ENCODE measurements at places on chromosomes 4 and X.

DNA sequence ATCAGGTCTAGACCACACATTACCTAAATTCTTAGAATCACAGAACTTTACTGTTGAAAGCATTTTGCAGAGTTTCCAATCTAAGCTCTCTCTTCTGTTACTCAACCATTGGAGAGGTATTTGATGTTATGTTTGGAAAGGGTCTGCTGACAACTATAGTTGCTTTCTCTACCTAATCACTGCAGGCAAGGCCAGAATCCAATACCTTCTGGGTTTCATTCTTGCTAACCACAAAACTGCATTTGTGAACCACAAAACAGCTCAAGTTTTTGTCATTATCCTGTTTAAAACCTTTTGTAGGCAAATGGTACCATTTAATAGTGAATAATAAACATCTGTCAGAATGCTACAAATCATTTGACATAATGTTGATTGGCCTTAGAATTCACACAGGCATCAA, 380.1 kb downstream of the GASK1B start:
- DNase-seq, result no peak

GRCh38 chr4:73315091-73315490, 56.5 kb upstream of the ANKRD17 start:
- DNase-seq, result no peak

DNA sequence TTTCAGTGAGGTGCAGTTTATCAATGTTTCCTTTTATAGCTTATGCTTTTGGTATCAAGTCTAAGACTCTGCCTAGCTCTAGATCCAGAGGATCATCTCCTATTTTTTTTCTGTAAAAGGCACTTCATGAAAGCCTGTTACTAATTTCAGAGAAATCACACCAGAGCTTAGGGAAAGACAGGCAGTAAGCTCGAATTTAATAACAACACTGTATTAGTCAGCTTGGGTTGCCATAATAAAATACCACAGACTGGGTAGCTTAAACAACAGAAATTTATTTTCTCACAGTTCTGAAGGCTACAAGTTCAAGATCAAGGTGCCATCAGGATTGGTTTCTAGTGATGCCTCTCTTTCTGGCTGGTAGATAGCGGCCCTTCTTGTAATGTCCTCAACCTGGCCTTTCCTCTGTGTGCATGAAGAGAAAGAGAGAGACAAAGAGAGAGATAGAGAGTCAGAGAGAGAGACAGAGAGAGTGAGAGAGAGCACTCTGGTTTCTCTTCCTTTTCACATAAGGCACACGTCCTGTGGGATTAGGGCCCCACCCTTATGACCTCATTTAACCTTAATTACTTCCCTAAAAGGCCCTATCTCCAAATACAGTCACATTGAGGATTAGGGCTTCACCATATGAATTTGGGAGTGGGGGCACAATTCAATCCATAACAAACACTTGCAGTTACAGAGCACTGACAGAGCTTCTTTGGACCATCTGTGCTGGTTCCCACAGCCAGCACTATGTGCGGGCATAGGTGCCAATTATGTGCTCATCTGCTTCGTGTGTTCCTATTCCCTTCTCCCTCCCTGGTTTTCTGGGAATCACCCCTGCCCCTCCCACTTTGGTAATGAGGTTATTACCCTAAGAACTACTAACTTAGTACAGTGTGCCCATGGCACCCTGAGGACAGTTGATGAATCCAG, 114.8 kb upstream of the MED14 start:
- no peak for DNase-seq

DNA sequence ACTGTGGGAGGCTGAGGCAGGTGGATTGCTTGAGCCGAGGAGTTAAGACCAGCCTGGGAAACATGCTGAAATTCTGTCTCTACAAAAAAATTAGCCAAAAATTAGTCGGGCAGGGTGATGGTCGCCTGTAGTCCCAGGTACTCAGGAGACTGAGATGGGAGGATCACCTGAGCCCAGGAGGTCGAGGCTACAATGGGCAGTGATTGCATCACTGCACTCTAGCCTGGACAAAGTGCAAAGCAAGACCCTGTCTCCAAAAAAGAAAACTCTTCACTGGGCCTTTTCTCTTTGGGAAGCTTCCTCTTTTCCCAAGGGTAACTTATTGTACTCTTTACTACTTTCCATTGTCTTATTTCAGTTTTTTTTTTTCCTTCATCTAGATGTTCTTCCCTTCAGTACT, 88.9 kb downstream of the UBE2K start:
- no peak for DNase-seq

- no peak for DNase-seq
Measured at GRCh38 chr4:2286904-2287593, 25.1 kb upstream of the MXD4 start.

GRCh38 chr4:165111906-165112367, 723 bp downstream of the TMEM192 start:
- no peak for DNase-seq

Measured in AG04449 (cell line).